ENCODE measurements at places on chromosomes 3 and 15.

GRCh38 chr3:192727032-192727847 lies at the start of gene FGF12:
Gene FGF12 (minus strand): TSS chr3:192727541.
- no peak for DNase-seq

DNA sequence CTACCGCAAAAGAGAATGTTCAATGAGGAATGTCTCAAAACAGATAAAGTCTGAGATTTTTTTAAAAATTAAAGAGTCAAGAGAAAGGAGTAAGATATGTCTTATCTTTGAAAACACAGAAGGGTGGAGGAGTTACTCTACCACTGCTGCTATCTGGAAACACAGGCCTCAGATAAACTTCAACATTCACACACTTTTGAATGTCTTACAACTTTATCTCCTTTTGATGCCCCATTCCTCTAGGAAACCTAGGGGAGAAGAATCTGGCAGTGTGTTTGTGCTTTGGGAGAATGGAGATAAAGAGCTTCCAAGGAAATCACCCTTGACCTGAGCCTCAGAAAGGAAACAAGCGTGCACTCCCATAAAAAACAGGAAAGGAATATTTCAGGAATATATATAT lies 468.2 kb downstream of the PLOD2 start:
- DNase-seq, result no peak

DNA sequence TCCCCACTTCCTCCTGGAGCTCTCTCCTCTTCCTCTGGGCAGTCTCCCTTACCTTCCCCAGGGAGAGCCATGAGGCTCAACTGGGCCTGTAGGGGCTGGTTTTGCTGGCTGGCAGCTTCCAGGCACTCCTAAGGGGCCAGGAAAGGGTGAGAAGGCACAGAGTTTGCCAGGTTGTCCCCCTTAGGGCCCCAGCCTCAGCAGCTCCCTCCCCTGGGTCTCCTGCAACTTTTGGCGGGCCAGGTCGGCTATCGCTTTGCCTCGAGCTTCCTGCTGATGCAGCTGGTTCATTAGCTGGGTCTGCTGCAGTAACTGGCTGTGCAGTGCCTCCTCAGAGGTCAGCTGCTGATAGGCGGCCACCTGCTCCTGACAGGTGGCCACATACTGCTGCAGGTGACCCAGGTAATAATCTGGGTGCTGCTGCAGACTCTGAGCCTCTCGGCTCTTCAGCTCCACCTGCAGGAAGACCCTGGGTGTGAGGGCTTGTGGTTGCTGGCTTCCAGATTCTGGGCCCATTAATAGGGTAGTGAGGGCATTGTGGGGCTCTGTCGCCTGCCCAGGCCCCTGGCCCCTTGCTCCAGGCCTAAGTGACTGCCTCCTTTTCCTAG lies 29.7 kb upstream of the OR4F6 start:
- DNase-seq, result no peak

DNA sequence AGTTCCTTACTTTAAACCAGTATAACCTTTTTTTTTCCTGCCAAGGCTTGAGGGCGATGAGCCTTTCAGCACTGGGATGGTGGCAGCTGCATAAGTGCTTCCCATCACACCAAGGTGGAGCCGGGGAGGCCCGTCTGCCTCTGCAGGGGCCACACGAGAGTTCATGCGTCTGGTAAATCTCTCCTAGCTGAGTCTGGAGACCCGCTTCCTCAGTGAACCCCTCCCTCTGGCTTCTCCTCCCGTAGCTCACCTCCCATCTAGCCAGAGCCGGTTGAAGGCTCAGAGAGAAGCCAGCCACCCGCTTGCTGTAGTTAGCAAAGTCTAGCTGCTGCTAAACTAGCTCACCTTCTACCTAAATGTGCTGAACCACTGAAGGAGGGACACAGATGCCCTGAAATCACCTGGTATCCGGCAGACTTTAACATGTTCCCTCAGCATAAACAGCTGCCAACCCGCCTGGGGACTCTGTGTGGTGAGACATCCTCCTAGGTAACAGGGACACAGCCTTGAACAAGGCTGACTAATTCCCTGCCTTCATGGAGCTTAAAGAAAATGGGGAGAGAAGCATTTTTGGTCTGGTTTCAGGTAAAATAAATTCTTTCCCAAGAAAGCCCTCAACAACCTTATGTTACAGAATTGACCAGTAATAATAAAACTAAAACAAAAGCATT lies 42.9 kb downstream of the RLBP1 start:
- no peak for DNase-seq

DNA sequence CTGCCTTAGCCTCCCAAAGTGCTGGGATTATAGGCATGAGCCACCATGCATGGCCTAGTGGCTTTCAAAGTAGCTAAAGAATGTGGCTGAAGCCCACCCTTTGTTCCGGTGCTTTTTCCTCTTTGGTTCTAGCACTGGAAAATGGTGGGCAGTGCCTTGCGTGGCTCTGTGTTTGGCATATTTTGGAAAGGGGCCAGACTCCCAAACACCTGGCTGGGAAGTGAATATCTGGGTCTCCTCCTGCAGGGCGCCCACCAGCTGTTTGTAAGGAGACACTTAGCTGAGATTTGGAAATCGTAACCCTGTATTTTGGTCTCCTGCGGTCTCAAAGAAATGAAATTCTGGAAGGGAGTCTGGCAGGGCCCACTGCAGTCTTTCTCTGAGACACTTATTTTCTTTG lies 336.4 kb downstream of the IL20RB start:
- DNase-seq, result no peak

DNA sequence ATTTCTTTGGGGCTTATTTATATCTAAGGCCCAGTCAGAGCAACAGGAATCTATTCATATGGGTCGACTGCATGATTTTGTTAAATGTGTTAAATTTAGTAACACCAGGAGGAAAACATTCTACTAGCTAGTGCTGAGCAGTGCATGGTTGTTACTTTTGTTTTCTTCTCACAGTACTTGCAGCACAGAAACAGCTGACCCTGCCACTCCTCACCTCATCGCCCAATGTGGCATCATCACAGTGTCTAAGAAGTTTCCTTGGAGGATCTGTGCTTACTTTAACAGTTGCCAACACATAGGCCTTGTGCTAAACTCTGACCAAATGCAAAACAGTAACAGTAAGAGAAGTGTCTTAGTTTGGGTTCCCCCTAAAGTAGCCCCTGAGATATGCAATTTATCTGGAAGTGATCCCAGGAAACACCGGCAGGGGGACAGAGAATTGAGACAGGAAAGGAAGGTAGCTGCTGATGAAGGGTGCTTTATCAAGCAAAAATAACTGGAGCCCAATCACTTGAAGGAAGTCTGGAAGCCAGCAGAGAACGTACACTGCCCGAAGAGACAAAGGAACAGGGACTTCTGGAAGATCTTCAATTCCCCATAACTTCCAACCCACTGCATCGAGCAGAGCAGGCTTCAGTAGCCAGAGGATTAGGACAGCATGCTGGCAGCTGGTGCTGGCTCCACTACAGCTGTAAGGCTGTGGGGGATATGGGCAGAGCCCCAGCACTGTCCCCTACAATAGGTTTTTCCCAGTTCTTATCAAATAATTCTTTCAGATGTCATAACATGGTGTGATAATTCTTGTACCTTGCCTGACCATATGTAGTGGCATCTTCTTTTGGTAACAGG lies 36.0 kb upstream of the ULK4 start:
- DNase-seq, result no peak

Measured in activated CD8-positive, alpha-beta memory T cell treated with anti-CD3 and anti-CD28 coated beads for 1 hour (primary cell).